T-helper 9 cell (primary cell): ENCODE measurements at places on chromosomes 5 and 9.

- DNase-seq: no peak
These were observed 64.2 kb downstream of the MYO10 start for GRCh38 chr5:16871746-16872339.

DNA sequence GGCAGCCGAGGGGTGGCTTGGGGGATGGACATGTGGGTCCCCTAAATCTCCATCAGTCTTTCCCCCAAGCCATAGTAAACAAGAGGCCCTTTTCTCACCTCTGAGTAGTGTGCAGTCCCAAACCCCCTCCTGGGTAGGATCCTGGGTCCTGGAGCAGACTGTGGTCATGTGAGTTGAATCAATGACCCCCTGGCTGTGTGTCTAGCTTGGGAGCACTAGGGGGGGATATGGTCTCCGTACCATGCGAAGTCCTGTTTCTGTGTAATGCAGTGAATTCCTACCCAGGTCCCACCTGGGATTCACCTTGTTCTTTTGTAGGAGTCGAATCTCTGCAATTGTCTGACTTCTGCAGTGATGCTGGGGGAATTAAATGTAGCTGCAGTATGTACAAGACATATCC, 66.2 kb downstream of the FGF18 start:
- DNase-seq: no peak

- no peak for DNase-seq
These were observed 205.6 kb upstream of the CLINT1 start for GRCh38 chr5:158064334-158065123.

DNA sequence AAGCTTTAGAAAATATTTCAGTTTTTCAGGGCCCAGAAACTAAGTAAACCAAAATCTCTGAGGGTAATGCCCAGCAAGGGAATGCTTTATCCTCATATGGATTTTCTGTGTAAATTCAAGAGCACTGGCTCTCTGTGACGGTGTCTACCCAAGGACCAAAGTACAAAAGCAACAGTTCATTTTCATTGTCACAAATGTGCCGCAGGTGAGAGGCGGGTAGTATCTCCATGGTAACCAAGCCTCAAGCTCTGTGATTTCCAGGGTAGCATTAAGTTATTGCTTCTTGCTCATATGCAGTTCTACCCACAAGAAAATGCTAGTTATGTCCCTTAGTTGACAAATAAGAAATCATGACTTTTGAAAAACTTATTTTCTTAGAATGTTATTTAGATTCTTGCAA, 164.3 kb downstream of the MTRR start:
- DNase-seq: no peak

DNA sequence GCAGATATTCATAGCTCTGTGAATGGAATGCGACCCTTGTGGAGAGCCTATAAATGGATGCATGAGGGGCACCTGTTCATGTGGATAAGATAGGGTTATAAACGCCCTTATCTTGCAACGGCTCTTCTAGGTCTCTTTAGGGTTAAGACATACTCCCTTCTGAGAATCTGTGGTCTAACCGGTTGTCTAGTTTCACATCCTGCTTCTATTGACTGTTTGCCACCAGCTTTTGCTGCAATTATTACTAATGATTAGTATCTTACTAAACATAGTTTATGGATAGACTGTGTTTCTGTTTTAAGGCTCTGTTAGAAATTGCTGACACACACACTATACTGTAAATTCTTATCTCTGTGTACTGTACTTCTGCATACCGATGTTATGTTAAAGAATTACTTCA, 198.9 kb upstream of the CYLC2 start:
- no peak for DNase-seq

DNA sequence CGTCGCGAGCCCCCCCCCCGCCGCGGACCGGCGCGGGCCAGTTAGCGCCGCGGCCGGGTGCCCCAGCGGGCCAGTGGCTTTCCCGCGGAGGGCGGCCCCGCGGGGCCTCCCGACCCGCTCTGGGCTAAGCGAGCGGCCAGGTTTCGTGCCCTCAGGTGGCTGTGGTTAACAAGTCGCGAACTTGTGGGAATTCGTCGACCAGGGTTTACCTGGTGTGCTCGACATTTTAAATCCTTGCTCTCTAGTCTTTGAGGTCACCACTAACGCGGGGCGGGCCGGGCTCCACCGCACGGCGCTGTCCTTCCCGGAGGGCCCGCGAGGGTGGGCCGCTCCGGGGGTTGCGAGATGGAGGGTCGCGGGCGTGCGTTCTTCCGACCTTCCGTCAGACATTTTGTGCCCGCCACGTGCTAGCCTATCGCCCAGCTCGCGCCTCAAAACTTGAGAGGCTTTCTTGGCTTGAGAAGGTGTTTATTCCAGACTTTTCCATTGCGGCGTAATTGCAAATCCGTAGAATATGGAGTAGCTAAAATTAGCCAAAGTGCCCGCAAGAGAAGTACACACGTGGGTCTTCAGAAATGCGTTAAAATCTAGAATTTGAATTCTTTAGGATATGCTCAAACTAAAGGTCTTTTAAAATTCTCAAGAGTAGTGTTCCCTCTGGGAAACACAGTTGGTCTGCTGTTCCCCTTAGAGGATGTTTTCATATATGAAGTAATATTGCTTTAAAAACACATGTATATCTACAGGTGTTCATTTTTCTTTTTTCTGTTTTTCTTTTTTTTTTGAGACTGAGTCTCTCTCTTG, 2.1 kb downstream of the ANP32B start:
- peak; percentile 29 for DNase-seq

DNA sequence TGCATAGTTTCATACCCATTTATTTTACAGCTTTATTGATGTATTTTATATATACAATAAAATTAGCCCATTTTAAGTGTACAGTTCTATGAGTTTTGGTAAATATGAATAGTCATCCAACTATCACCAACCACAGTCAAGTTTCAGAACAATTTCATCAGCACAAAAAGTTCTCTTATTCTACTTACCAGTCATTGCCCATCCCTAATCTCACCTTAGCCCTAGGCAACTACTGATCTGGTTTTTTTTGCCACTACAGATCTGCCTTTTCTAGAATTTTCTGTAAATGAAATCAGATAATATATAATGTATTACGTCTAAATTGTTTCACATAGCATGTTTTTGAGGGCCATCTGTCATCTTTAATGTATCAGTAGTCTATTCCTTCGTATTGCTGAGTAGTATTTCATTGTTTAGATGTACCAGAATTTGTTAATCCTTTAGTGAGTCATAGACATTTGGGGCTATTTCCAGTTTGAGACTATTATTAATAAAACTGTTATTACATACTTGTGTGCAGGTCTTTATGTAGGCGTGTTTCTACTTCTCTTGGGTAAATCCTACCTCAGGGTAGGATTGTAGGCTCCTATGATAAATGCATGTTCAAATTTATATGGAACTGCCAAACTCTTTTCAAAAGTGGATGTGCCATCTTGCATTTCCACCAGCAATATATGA, 198.5 kb upstream of the ADAMTSL1 start:
- no peak for DNase-seq

DNA sequence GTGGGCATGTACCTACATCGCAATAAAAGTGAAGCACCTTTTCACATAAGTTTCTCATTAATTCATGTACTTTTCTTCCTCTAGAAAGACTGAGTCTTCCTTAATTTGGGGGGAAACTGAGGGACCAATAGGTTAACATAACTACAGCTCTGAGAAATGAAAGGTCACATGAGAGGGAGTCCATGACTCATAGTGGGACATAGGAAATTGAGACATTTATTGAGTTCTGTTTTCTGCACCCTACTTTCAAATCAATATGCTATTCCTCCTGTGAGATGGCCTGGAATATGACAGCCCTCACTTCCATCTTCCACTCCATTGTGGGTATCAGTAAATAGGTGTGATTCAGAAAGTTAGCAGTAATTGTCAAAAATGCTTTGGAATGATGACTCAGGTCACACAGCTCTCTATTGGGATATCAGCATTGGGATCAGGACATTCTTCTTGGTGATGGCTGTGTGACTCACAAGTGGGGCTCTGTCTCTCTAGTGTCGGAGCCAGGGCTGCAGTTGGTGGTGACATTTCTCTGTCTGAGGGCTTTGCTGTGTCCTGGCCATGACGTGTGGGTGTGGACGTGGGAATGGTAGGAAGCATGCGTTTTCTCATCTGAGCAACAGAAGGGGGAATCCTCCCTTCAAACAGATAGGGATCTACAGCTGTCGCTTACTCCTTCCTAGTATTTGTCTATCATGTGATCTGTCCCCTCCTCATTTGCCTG, 125.0 kb downstream of the TRIO start:
- DNase-seq: no peak

DNA sequence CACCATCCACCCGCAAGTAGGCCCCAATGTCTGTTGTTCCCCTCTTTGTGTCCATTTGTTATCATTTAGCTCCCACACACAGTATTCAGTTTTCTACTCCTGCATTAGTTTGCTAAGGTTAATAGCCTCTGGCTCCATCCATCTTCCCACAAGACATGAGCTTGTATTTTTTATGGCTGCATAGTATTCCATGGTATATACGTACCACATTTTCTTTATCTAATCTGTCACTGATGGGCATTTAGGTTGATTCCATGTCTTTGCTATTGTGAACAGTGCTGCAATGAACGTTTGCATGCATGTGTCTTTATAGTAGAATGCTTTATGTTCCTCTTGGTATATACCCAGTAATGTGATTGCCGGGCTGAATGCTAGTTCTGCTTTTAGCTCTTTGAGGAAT, 150.4 kb downstream of the DCP2 start:
- no peak for DNase-seq

DNA sequence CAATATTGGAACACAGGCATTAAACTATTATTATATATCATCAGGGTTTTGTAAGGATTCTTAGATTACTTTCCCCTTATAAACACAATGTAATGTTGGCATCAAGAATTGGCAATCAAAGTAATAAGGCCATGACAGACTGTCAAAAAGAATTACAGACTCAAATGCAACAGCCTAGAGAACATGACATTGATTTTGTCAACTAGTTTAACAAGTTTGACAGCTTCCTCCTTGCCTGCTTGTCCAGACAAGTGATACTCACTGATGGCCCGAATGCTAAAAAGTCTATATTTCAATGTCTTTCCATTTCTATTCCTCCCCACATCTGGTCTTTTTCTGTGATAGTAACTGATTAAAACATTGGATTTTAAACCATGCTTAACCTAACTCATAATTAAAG, 6.4 kb upstream of the ANKRD31 start:
- no peak for DNase-seq
